NCI-H1105 treated with DMSO at 0.1 percent for 48 hours (cell line): ENCODE measurements at places on chromosomes 5 and 9.

- no peak for DNase-seq
Measured at GRCh38 chr5:61412361-61412760, 80.3 kb downstream of the ZSWIM6 start.

DNA sequence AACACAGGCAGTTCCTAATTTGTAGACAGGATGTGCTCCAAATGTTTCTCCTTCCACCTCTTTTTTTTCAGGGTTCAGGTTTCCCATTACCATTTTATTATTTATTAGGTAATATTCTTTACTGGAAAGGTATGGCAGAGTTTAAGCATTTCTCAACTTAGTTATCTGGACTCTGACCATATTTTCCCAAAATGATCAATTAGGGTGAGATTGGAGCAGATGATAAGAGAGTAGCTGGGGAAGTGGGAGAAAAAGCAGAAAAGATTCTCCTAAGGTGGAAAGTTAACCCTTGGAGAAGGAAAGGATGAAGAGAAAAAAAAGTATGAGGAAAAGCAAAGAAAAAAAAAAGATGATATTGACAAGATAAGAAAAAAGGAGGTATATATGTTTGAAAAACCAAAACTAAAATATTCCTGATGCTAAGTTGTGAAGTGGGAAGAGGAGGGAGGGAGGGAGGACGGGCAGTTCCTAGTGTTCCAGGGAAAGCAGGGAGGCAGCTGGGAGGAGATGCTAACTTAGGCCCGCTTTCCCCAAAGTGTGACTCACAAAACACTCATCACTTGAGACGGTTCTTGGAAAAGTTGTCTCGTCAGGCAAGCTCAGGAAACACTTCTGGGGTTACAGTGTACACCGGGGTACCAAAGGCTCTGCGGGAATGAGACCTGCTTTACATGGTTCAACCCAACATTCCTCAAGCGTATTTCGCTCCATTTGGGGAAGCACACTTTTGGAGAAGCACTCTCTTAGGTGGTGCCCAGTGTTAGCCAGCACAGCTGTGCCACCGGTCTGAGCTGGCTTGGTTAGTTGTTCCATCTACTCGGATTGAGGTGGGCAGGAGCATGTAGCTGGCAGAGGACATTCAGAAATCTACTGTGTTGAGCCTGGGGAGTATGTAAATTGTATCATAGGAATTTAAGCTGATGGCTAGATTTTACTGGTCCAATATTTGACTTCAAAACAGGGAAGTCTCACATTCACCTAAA lies 35.1 kb downstream of the B4GALT1 start:
- DNase-seq, result no peak

- DNase-seq, result no peak
Measured at GRCh38 chr5:180045889-180046499, 25.6 kb downstream of the RNF130 start.

DNA sequence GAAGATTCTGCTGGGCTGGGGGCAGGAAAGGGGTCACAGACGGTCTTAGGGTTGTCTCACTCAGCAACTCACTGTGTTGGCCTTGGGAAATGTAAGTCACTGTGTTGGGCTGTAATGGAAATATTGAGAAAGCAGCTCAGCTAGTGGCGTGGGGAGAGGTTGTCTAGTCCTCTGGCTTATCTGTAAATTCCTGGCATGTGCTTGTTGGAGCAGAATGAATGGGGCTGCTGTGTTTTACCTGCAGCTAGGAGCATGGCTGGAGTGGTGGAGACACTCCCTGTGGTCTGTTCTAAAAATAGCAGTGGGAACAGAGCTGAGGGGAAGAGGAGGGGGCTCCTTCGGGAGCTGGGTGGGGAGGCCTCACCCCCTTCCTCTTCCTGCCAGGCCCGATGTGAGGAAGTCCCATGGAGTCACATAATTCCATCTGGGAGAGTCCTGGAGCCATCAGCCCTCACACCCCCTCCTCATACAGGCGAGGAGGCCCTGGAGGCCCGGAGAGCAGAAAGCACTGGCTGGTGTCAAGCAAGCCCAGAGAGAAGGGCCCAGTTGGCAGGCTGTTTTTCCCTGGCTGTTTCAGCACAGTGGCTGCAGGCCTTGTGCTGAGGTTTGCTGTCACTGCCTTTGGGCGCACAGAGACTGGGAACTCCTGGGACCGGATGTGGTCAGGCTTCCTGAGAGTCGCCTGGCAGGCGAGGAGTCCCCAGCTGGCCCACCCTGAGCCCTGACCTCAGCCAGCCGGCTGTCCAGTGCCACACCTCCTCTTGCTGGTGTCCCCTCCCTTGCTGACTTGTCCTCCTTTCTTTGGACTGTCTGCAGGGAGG lies 84.9 kb downstream of the RGS3 start:
- DNase-seq, result no peak

GRCh38 chr5:97454015-97454414 lies 271.0 kb upstream of the RIOK2 start:
- DNase-seq, result no peak

DNA sequence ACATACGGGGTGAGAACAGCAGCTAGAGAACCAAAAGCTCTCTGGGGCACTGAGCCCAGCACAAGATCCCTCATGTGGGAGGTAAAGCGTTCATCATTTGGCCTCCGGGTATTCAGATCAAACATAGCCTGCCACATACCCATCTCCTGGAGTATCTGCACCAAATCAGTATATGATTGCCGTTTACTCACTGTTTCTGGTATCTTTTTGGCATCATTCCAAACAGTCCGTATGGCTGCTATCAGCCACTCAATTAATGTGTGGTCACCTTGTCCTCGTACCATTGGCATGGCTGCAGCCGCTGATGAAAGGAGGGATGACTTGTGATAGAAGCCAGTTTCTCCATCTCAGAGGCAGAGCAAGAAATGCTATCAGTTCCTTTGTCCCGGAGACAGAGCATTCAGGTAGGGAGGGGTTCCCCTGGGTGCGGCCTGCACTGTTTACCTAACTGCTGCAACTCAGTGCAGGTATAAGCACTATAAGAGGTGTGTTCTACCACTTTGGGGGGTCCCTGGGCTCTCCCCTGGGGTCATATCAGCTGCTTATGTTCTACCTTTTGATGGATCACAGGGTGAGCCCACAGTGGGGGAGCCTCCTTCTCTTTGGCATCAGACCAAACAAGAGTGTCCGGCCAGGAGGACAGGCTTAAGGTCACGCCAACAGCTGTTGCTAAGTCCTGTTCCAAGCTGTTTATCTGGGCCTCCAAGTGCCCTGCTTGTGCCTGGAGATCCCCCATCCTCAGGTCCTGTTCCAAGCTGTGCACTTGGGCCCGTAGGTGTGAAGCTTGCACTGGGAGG lies 9.4 kb downstream of the DMAC1 start:
- DNase-seq, result no peak

- no peak for DNase-seq
Measured at GRCh38 chr5:180259260-180259611, 32.6 kb downstream of the MAPK9 start.

- DNase-seq, result no peak
Measured at GRCh38 chr9:131333771-131334628, 44.5 kb downstream of the PLPP7 start.

GRCh38 chr5:151082282-151082902 lies 1.6 kb upstream of the TNIP1 start:
- no peak for DNase-seq

DNA sequence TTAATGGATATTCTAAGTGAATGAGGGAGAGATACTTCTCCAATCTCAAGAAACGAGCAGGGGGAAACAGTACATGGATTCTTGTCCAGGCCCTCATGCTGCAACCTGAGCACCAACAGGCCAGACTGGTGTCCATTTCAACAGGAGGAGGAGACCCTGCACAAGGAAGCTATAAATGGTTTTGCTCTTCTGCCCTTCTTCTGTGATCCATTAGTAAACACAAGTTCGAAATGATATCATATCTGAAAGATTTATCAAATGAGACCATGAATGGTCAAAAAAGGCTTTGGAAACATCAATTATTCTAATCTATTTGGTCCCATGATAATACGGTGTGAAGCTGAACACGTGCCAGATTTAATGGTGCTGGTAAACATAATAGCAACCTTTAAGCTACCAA lies 109.8 kb downstream of the NR6A1 start:
- no peak for DNase-seq

DNA sequence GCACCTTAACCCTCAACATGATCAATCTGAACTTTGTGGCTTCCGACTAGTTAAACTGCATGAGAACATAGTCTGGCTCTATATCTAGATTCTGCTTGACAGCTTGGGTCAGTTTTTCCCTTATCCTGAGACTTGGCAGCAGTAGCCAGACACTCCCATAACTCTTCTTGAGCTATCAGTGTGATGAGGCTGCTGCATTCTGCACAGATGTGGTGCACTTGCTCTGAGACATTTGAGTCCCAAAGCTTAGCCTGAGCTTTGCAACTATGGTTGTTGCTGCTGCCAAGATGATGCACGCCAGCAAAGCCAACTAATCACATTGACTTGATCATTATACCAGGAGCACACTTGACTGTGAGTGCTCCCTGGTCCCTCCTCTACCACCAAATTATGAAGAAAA lies 36.2 kb downstream of the MOCS2 start:
- no peak for DNase-seq

DNA sequence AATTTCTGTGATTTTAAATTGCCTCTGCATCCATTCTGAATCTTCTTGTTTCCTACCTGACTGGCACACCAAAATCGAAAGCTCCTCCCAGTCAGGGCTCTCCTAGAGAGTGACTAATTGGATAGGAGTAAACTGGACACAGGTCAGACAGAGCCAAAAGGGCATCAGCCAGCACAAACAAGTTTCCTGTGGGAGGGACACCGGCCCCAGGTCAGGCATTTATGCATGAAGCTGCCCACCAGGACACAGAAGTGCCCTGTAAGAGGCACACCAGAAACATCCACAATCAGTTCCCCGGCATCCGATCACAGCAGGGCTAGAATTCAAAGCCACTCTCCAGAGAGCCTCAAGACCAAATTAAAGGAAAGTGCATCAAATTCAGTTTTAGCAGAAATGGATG lies 78.4 kb downstream of the SFXN1 start:
- DNase-seq, result no peak

DNA sequence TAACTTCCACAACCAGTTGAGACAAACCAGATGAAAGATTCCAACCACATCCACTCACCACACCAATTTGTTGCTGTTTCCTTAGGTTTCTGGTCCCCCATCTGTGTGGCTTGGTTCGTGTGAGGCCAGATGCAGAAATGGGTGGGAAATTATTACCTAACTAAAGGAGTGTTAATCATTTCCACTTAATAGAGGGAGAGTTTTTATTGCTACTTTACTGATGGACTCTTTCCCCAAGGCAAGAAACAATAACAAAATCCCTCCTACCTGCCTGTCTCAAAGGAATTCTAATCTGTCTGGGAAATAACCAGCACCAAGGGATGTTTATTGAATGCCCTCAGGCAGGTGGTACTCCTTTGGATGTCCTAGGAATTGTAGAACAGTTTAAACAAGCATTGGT lies 76.3 kb downstream of the TMEM167A start:
- no peak for DNase-seq

- DNase-seq, result no peak
Measured at GRCh38 chr5:1097381-1097987, 14.4 kb downstream of the SLC12A7 start.

GRCh38 chr9:80691229-80691628 lies 998.1 kb downstream of the TLE1 start:
- no peak for DNase-seq

- no peak for DNase-seq
Measured at GRCh38 chr5:163293836-163294235, 143.6 kb upstream of the CCNG1 start.

DNA sequence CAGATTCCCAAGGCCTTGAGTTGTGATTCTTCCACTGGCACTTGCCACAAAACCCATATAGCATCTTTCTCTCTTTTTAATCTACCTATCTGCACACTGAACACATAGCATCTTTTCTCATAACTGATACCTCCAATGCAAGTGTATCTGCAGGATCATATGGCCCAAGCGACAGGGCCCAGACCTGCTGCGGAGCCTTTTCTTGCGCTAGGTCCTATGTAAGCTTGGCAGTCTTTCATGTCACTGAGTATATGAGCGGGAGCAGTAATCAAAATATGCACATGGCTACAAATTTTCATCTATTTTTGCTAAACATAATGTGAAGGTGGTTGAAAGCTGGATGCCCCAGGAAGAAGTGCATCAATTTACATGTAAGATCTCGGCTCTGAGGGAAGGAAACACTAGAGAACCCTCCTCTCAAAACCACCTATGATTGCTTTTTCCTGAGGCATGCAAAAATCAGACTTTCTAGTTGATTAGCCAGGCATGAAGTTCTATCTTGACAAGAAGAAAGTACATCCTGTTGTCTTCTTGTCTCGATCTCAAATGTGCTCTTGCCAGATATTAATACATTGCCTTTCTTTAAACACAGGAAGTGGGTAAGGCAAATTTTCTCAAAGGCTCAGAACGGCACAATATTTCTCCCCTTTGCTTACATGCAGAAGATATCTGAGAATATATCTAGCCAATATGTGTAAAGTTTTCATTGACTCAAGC lies 26.9 kb upstream of the CEMIP2 start:
- no peak for DNase-seq

DNA sequence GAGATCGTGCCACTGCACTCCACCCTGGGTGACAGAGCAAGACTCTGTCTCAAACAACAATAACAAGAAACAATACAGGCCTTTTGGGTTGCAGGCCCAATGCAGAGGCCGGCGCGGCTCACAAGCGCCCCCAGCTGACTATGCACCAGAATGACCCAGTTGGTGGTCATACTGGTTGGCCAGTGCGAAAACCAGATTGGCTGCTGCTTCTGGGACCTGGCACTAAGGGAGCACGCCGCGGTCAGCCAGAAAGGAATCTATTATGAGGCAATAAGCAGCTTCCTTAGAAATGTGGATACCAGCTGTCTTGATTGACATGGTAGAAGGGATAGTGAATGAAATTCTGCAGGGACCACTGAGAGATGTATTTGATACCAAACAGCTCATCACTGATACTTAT lies 35.0 kb downstream of the RANBP17 start:
- DNase-seq, result no peak

DNA sequence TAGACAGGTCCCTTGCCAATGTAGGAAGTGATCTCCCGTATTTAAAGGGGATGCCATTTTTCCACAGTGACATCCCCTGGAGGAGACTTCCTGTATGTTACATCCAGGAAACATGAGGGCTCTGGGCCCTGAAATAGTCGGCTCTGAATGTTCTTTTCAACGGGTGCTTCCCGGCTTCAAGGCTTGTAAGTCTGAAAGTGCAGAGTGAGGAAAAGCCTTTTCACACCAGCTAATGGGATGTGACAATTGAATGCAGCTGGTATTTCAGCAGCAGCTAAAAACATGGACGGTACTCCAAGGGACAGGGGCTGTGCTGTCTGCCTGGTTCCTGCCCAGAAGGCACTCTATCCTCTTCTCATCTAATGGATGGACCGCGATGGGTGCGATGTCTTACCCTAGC lies 1.4 kb downstream of the IL9 start:
- no peak for DNase-seq

GRCh38 chr5:75601996-75602395 lies 9.3 kb upstream of the ANKDD1B start:
- no peak for DNase-seq

- no peak for DNase-seq
Measured at GRCh38 chr9:105118636-105119035, 125.8 kb upstream of the SLC44A1 start.

DNA sequence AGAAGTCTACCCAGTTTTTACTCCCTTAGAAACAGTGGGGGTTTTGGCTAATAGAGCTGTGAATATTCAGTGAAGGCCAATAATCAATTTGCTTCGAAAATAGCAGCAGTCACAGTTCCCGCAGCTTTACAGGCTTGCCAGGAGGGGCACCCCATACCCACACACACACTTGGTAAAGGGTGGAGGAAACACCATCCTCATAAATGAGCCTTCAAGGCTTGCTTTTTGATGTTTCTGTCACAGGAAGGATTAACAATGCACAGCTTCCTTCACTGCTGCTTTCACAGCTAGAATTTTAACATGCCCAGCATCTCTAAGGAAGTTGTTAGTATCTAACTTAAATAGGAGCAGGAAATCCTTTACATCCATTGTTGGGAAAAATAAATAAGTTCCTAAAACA lies 1247.5 kb upstream of the C9orf72 start:
- DNase-seq, result no peak
